Neuronal stem cell (in vitro differentiated cells): ENCODE measurements at places on chromosomes 16 and 17.

GRCh38 chr16:19883296-19883965, 1.2 kb downstream of the GPRC5B start:
- no peak for DNase-seq

GRCh38 chr17:36858119-36859002, 78.9 kb upstream of the LHX1 start:
- DNase-seq: no peak

GRCh38 chr17:13513039-13513405, 88.7 kb downstream of the HS3ST3A1 start:
- DNase-seq: no peak

DNA sequence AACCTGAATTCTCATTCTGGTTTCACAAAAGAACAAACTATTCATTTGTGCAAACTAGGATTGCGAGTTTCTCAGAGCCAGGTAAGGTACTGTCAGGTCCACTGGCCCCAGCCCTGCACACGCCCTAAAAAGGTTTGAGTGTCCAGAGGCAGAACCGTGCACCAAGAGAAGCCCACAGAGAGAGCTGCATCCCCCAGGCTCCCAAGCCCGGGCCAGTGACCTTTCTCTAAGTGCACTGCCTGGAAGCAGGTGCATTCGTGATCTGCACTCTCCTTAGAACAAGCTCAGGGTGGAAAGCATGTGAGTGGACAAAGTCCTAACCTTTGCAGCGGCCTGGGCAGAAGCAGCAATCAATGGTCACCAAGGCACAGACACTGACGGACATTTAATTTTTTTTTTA, 26.8 kb downstream of the MEAK7 start:
- no peak for DNase-seq

DNA sequence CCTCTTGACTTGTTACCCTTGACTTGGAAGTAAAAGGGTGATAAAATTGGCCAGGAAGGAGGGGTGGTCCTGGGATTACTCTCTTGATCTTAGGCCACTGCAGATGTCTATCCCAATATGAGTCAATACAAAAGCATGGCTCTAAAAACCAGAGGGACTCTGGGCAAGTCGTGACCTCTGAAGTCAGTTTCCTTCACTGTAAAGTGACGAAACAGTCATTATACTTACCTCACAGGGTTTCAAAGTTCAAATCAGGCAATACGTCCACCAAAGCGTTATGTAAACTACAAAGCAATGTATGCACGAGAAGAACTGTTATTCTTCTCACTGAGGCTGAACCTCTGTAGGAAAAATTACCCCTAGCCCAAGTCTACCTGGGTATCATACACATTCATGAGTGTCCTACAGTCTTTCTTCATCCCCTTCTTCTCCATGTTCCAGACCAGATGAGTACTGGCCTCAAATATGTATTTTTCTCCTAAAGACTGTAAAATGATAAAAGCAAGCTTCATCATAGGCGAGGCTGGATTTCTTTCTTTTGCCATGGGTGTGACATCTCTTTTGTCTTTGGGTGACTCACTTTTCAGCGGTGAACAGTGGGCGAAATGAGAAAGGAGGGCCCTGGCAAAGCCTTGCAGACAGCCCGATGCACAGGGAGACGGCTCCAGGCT, 34.5 kb upstream of the CLEC18B start:
- DNase-seq: no peak

DNA sequence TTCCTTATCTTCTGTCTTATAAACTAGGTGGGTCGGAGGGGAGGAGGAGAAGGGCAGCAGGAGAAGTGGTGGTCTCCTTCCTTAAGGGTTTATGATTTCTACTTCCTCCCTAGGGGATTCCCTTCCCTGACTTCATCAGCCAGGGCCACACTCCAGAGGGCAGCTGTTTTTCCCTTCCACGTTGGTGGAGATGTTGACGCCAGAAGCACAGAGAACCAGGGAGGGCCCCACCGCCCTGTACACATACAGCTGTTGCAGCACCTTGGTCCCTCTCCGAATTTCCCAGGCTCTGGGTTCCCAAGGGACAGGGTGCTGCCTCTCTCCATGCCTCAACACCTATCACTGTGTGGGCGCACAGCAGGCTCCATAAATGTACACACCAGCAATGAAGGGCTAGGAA, 5.6 kb upstream of the SLC6A4 start:
- DNase-seq: no peak

DNA sequence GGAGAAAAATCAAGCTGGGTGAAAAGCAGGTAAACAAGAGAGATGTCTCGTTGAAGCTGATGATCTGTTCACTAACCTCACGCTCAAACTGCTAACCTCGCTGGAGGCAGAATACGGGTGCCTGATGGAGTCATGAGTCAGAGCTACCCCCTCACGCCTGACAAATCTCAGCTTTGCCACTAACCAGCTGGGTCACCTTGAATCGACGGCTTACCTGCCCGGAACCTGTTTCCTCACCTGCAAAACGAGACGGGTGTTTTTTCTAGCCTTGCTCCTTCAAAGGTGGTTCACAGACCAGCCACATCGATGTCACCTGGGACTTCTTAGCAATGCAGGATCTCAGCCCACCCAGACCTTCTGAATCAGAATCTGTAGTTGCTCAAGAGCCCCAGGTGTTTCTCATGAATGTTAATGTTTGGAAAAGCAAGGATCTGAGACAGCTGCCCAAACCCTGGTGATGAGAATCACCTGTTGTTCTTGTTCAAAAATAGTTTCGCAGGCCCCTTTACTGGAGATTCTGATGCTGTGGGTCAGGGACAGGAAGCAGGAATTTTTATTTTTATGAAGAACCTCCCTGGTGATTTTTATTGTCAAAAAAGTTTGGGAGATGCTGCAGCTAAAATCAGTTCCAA, 56.9 kb downstream of the MARCHF10 start:
- DNase-seq: no peak

DNA sequence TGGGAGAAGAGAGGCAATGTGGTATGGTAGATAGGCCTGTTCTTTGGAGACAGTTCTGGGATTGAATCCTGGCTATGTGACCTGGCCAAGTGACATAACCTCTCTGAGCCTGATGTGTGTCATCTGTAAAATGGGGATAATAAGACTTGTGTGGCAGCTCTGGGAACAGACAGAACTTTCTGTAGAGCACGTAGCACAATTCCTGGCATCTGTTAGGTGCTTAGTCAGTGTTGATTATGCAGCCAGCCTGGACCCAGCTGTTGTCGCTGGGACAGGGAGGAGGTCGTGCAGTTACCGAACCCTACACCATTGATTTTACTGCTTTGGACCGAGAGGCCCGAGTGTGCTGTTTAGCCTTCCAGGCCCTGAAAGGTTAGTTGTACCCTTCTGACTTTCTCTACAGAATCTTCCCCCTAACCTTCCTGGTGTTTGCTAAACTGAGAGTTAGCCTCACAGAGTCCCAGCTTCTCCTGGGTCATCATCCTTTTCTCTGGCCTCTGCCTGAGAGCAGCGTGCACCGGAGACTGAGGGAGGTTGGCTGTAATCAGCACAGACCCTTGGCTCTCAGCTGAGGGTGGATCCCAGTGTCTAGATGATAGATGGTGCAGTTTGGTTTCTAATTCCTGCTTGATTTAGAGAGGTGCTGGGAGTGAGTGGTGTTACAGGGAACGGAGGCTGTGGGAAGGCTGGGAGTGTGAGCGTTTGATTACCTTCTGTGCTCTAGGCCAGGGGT, 31.9 kb downstream of the MSI2 start:
- no peak for DNase-seq

DNA sequence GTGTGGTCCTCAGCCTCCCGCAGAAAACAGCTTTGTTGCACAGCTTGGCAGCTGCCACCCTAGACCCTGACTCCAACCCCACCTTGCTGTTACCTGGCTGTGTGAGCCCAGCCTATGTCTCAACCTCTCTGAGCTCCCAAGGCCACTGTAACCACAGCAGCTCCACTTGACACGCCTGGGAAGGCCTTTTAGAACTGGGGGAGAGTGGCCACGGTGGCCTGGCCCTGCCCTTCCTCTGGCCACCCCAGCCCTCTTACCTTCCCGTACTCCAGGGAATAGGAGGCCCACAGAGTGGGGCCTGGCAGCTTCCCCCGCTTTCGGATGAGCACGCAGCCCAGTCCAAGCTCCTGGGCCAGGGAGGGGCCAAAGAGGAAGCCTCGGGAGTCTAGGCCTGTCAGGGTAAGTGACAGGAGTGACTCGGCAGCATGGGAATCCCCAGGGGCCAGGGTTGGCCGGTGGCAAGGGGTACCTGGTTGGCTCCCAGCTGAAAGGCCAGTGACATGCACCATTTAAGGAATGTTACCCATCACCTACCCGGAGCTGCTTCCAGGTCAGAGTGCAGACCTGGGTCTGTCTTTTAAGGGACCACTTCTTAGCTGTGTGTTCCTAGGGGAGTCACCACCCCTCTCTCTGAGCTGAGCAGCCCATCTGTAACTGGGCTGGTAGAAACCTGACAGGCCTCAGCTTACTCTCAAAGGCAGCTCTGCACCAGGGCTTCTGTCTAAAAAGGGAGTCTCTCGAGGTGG, 1.4 kb downstream of the APRT start:
- DNase-seq: no peak

- no peak for DNase-seq
These were observed 479.3 kb upstream of the ZFHX3 start for GRCh38 chr16:73527187-73527586.

- no peak for DNase-seq
These were observed 6.7 kb downstream of the GIT1 start for GRCh38 chr17:29582772-29583171.

DNA sequence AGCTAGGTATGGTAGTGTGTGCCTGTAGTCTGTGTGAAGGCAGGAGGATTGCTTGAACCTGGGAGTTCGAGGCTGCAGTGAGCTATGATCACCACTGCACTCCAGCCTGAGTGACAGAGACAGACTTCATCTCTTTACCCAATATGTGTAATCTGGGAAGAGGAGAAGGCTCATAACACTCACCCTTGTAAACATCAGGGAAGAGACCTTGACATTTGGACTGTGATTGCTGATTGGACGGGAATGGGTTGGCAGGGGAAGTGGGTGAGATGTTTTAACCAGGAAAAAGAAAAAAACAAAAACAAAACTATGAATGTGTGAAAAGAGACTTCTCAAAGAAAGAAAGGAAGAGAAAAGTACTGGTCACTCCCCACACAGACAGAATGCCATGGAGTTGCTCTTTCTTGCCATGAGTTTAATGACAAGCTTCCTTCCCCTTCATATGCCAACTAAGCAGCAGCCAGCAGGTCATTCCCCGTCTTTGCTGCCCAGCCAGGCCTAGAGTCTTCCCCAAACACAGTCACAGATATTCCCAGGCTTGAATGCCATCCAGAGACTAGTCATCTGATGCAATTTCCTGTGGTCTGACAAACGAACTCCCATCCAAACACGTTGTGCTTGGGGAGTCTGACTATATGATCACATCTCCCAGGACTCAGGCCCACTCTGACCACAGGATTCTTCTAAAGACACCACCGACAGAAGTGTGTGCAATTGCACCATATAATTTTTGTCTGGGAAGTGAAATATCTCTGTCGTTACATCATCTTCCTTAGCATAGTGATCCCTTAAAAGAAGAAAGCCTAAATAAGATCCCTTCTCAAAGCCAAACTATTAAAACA, 3.6 kb upstream of the XAF1 start:
- no peak for DNase-seq

DNA sequence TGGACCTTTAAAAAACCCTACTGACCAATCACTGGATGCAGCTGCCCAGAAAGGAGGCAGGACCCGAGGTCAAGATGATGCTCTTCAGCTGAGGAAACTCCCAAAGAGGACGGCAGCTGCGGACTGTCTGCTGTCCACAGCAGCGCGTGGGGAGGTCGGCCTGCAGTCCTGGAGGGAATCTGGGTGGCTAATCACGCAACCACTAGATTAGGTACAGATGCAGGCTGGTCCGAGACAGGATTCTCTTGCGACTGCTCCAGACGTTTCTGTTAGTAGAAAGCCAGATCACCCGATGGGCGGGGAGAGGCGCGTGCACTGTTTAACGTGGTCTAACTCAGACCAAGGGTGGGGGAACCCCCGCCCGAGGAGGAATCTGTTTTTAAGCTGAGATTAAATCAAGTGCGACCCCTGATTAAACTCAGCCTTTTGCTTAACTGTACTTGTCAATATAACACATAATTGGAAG, 8.8 kb downstream of the CTRB2 start:
- DNase-seq: no peak

DNA sequence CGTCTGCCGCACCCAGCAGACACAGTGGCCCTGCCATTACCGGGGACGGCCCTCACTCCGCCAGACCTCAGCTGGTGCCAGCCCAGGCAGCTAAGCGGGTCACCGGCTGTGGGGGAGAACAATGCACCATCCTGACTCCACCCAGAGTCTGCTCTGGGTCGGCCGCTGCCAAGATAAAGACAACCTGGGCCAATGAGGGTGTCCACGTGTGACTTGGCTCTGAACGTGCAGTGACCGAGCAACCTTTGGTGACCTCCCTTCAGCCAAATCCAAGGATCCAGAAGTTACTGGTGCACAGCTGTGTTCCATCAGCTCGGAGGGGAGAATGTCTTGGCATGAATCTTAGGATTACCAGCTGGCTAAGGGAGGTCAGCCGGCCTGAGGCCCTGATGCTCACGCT, 155.9 kb downstream of the NTN1 start:
- no peak for DNase-seq

- no peak for DNase-seq
These were observed 74.3 kb downstream of the MMD start for GRCh38 chr17:55347341-55347740.

DNA sequence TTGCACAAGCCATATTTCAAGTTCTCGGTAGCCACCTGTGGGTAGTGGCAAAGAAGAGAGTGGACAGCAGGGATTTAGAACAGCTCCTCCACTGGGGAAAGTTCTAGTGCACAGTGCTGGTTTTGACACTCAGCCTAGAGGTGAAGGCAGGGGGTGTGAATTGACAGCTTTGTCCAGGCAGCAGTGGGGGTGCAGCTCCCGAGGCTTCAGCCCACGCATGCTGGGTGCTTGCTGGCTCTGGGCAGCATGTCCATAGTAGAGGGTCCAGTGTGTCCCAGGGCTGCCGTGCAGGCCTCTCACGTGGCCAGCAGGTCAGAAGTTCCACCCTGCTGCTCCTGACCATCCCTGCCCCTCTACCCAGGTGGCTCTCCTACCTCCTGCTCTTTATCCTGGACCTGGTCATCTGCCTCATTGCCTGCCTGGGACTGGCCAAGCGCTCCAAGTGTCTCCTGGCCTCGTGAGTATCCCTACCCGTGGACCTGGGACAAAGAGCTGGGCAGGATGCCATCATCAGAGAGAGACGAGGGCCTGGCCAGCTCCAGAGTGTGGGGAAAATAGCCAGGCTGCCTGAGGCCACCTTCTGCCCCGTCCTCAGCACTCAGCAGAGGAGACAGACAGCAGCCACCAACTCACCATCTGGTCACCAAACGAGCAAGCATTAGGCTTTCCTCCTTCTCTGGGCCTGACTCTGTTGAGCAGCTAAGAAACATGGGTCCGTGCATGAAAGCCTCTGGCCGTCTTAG, 29.8 kb downstream of the TTYH2 start:
- DNase-seq: no peak

GRCh38 chr17:16987830-16988601, 16.1 kb upstream of the TNFRSF13B start:
- no peak for DNase-seq

DNA sequence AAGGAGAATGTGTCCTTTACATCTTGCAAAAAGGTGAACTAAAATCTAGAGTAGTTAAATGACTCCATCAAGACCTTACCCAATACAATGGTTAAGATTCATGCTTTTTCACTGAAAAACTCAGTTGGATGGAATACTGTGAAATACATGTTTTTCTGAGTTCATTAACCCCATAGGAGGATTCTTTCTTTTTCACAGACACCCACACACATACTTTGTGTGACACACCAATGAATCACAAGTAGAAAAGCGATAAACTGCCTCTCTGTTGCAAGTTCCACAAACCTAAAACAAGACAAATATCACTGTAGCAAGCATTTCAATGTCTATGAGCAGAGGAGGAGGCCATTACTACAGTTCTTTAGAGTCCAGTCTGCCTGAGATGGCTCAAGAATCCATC, 258.8 kb upstream of the CDH5 start:
- DNase-seq: no peak
